C1 segment of cervical spinal cord (tissue), 14 donors: ENCODE measurements at places on chromosomes 5 and 9.
A peak's percentile ranks its signal among the peaks of the same experiment; 100 is the strongest.

DNA sequence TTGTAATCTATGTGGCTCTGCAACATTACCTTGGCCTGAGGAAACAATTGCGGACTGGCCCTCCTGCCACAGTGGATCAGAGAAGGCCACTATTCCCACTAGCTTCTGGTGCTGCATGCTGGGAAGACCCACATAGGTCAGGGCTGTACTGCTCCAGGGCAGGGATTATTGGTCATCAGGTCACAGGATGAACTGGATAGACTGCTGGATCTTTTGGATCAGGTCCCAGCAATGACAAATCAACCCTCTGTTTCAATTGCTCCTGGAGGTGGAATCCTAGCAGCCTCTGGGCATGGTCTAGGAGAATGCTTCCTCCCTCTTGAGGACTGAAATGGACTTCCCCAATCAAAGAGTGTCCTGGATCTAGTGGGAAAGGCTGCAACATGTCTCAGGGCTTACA lies 66.7 kb upstream of the PHF24 start:
- DNase-seq, result no peak

DNA sequence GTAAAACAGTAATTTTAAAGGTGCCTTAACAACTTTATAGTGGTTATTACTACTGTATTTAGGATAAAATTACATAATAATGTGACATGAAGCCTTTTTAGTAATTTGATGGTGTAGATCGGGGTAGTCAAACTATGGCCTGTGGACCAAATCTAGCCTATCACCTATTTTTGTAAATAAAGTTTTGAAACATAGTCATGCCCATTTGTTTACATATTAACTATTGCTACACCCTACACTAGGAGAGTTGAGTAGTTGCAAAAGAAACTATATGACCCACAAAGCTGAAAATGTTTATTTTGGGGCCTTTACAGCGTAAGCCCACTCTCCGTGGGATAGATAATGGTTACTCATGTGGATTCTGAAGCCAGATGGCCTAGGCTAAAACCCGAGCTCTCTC lies 6.2 kb downstream of the CEP78 start:
- no peak for DNase-seq

DNA sequence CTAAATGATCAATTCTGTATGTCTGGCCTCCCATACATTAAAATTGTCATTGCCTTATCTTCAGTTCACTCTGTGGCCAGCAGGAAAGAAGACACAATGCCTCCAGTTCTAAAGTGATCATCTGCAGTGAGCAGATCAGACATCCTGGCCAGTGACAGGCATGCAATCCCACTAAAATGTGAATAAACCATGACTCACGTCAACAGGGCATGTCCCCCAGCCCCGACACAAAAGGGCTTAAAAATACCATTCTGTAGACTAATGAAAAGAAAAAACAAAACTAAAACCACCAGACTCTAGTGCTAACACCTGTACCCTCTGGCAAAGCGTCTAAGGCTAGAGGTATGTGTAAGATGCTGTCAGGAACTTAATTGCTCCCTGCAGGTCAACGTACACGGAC lies 38.5 kb downstream of the DDX31 start:
- no peak for DNase-seq

DNA sequence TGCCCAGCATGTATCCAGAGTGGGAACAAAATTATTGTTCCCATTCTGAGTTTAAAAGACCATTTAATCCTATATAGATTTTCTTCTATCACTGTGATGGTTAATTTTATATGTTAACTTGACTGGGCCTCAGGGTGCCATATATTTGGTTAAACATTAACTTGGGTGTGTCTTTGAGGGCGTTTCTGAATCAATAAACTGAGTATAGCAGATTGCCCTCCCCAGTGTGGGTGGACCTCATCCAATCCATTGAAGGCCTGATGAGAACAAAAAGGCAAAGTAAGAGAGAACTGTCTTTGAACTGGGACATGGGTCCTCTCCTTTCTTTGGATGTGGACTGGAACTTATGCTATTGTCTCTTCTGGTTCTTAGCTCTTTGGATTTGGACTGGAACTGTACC lies 17.3 kb downstream of the RIOK2 start:
- no peak for DNase-seq

GRCh38 chr5:170386743-170387395 lies 2.3 kb downstream of the KCNMB1 start:
- DNase-seq, result no peak

DNA sequence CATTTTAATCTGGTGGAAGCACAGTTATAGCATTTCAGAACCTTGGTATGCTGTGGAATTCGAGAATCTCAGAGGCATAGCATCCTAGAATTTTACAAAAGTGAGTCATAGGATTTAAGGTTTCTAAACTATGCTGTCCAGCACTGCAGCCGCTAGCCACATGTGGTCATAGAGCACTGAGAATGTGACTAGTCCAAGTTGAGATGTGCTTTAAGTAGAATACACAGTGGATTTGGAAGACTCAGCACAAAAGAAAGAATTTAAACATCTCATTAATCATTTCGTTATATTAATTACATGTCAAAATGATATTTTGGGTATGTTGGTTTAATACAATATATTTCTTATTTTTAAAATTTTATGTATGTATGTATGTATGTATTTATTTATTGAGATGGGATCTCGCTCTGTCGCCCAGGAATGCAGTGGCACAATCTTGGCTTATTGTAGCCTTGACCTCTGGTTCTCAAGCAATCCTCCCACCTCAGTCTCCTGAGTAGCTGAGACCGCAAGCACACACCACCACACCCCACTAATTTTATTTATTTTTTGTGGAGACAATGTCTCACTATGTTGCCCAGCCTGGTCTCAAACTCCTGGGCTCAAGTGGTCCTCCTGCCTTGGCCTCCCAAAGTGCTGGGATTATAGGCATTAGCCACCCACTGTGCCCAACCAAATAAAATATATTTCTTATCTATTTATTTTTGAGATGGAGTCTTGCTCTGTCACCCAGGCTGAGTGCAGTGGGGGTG lies 20.4 kb upstream of the RPS14 start:
- DNase-seq, result no peak

- DNase-seq, result no peak
Observed at GRCh38 chr5:143471666-143472464, 68.4 kb upstream of the NR3C1 start.

- DNase-seq, result no peak
Observed at GRCh38 chr5:16916262-16916878, 19.7 kb downstream of the MYO10 start.

DNA sequence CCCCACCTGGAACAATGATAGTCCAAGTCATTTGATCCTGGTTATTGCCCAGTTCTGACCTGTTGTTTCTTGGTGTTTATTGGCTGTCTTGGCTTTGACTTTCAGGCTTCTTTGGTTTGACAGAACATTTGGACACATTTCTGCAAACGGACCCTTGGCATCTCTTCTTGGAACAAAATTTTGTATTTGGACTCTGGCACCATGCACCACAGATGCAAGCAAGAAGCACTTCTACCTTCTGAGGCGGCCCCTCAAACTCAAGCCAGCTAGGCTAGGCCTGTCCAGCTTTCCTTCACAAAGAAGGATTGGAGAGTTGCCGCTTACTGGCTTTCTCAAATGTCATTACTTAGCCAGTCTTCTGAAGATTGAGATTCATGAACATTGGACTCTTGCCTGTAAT lies 23.1 kb upstream of the FGF10 start:
- DNase-seq, result no peak

GRCh38 chr9:132878695-132879456 lies at the start of gene SPACA9:
SPACA9 (plus strand) TSS chr9:132878898; CDS start chr9:132883948, 5,050 bp downstream.
- peak; percentile 71 for DNase-seq

DNA sequence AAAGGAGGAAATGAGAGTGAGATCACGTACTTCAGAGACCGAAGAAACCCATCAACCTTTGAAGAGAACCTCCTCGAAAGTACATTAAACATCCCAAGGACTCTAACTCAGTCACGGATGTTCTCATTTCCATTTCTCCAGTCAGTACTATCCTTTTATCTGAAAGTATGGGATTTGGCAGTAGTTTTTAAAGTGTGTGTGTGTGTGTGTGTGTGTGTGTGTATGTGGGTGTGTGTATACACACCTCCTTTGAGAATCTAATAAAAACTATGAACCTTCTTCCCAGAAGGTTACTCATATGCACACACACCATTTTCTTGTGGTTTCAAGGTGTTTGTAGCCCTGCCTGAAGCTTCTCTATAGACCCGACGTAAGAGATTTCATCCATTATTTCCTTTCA lies 53.9 kb downstream of the PRDM6 start:
- DNase-seq, result no peak

DNA sequence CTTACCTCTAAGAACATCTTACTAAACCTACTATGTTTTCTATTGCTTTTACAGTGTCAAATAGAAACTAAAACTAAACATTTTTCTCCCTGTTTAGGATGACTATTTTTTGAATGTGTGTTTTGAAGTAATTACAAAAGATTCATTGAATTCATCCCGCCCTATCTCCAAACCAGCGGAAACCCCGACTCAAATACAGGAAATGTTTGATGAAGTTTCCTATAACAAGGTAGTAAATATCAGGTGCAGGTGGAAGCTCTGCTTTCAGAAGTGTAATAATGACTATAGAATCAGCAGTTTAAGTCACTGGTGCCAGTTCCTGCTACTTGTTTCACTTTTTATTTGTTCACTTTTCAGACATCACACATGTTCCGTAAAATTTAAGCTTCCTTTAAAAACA lies 20.0 kb downstream of the ERAP2 start:
- no peak for DNase-seq

- DNase-seq, result no peak
Observed at GRCh38 chr5:6402939-6403338, 24.6 kb upstream of the MED10 start.
